ENCODE measurements at places on chromosomes 5 and 9. TPM values are rescaled to one million over a fixed set of nuclear protein-coding genes. Genes with fewer than 3 reads are reported as not detected.

- no peak for DNase-seq
Observed at GRCh38 chr5:143220748-143221251, 182.7 kb downstream of the NR3C1 start.

DNA sequence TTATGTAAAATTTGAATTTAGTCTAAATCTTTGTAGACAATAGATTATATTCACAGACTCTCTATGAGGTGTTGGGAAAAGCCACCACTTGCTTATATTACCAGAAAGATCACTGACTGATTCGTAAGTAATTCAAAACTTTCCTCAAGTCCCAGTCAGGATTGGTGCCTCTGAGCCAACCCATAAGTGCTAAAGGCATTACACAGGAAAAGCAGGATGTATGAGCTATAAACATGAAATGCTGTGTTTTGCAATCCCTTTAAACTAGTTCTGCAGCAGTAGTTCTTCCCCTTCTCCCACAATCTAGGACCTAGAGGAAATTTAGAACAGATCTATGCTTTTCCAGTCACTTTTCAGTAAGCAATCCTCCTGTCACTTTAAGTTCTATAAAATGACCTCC is 48.0 kb downstream of the SHLD3 start:
- DNase-seq, result no peak

- no peak for DNase-seq
Observed at GRCh38 chr9:121636978-121637712, 14.3 kb upstream of the DAB2IP start.

DNA sequence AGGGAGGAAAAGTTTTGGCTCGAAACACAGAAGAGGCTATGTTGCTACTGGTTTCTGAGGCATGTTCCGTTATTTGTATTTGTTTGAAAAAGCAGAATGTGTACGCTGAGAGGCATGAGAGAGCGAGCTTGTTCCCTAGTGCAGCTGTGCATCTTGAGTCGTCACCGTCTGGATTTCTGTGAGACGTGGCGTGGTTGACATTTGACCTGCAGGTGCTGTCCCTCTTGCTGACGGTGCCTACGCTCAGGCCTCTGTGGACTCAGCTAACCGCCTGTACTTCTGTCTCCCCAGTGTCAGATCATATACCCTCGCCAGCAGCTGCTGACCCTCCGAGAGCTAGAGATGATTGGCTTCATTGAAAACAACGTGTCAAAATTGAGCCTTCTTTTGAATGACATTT is 21.5 kb downstream of the TRIP13 start:
- no peak for DNase-seq

GRCh38 chr5:135307143-135307903 is 91.7 kb downstream of the MACROH2A1 start:
- DNase-seq, result no peak

GRCh38 chr9:134025606-134026541 is 593 bp downstream of the BRD3OS start:
- DNase-seq, result peak; percentile 16

DNA sequence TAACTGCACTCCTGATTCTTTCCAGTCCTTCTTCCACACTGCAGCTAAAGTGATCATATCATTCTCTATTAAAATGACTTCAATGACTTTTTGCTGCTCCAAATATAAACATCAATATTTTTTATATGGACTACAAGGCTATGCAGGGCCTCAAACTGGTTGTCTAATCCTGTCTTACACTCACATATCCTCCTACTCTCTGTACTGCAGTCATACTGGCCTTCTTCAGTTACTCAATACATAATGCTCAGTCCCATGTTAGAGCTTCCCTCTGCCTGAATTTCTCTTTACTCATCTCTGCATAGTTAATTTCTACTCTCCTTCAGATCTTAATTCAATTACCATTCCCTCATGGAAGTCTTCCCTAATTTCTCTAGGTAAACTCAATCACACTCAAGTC is 3.4 kb downstream of the MEIKIN start:
- DNase-seq, result no peak

GRCh38 chr5:51746023-51746422 is 362.8 kb downstream of the ISL1 start:
- DNase-seq, result no peak

GRCh38 chr9:110355911-110356310 is 18.2 kb upstream of the TXNDC8 start:
- no peak for DNase-seq

DNA sequence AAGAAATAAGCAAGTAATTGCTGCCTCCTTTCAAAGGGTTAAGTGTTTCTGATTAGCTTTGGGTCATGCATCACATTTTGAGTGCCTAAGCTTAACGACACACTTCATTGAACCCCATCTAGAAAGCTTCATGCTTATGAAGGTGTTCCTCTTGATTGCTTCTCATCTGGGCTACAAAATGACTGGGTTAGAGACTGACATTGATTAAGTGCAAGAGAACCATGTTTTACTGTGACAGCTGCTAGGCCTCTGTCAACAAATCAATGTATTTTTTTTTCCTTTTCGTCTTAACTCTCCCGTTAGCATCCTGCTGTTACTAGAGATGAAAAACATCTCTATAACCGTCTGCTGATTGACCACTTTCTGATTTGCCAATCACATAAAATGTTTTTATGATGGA is 725.0 kb downstream of the TLE1 start:
- no peak for DNase-seq

- no peak for DNase-seq
Observed at GRCh38 chr9:4475301-4475700, 15.0 kb upstream of the SLC1A1 start.

GRCh38 chr9:121688146-121688680 is 36.8 kb downstream of the DAB2IP start:
- DNase-seq, result no peak

DNA sequence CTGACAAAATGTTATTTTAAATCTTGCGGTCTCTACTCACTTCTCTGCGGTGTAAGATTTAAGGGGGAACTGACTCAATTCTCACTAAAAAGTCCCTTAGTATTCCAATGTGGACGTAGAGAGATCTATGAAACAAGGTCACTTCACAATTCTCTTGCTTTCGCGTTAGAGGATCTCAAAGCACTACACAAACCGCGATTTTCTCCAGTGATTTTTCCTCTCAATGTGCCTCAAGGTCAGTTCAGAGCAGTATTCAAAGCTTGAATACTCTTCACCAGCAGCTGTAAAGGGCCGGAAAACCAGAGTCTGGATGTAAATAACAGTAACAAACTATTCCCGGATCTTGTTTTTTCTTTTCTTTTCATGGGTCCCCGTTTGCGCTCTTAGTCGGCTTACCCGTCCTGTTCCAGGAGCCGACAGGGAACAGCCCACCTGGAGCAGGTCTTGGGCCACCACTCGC is 128.2 kb downstream of the TMEM161B start:
- DNase-seq, result no peak

DNA sequence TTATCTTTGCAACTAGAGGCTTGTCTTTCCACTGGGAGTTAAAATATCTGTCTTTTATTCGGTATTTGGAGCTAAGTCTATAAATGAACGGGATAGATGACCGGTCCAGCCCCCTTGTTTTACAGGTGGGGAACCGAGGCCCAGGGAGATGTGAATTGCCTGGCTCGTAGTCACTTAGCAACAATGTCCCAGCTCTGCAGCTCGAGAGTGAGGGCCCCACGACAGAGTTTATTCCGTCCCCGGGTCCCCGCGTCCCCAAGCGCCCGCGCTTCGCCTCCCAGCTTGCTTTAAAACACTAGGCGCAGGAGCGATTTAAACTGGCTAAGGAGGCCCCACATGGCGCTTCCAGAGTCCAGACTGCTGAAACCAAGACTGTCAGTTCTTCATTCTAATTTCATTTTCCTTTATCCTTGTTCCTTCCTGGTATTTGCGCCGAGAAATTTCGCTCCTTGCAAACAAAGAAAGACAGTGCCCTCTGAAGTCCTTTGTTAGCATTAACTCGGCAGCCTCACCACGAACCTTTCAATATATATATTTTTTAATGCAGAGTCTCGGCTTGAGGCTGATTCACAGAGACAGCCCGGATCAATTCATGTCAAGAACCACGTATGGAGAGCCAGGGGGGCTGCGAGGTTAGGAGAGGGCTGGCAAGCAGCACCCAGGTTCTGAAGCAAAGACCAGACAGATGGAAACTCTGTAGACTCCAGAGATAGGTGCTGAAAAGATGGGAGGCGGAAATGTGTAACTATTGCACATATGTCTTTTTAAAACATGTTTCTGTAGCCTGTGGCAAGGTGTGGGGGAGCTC is 1.4 kb upstream of the ENC1 start:
- DNase-seq, result peak; percentile 67

- DNase-seq, result no peak
Observed at GRCh38 chr5:34022121-34022705, 14.4 kb upstream of the AMACR start.

DNA sequence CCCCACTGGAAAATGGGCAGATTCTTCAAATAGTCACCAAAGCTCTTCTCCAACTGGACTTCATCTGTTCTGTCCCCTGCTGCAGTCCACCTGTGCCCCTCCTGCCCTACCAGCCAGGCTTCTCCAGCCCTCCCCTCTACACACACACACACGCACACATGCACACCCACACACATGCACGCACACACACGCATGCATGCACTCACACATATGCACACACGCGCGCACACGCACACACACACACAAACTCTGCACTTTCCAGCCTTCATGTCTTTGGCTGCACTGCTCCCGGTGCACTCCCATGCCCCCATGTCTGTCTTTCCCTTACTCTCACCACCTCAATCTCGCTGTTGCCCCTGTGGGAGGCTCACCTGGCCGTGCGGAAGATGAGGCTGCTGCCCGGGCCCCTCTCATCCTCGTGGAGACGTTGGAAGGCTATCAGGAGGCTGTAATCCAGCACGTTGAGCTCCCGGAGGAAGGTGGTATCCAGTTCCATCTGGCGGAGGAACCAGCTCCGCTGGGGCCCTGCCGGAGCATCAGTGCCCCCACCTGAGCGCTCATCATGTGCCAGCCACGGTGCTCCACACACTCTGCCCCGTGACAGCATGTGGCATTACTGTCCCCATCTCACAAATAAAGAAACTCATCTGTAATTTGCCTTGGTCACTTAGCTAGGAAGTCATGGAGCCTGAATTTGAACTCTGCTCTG is 5.7 kb downstream of the PIP5KL1 start:
- no peak for DNase-seq

DNA sequence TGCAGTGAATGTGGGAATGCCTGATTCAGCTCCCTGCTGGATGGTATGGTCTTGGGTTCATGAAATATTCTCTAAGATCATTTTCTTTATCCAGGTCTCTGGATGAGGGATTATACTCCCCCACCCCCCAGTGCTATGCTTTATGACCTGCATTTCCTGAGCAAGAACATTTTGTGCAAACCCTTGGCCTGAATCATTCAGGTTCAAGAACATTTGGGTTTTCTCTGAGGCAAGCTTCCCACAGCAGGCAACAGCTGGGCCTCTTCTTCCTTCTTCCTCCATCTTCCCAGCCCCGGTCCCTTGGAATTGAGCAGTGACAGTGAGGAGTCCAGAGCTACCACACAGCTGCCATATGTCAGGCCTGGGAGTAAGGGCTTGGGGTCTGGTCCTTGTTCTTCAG is 58.6 kb upstream of the TNFSF15 start:
- no peak for DNase-seq

DNA sequence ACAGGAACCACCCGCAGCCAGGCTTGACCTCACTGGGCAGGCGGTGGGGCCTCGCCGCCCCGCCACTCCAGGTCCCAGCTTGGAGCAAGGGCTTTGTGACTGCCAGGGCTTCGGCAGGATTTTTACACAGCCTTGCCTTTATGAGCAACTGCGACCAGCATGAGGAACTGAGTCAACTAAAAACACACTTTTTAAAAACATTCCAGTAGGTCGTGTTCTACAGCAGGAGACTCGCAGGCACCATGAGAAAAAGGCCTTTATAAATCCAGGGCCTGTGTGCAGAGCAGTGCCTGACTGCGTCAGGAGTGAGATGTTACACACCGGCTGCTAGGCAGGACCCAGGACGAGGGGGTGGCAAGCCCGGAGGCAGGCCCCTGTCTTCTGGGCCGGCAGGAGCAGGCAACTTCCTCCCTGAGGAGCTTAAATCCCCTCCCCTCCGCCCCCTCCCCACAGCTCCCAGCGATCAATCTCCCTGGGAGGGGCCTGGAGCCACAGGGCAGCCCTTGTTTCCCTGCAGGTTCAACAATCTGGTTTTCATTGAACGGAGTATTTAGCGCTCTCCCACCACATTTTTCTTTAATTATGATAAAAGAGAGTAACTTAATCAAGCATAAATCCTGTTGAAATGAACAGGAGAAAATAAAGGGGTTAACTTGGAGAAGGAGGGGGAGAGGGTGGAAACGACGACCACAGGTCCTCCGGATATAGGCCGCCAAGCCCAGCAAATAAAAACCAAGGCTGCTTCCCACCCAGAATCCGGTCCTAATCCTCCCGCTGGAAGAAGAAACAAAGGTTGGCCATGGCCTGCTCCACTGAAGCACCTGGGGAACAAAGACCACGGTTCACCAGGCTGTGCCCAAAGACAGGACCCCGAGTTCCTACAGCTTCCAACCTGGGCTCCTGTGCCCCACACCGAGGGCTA is 92.5 kb downstream of the ROR2 start:
- no peak for DNase-seq

DNA sequence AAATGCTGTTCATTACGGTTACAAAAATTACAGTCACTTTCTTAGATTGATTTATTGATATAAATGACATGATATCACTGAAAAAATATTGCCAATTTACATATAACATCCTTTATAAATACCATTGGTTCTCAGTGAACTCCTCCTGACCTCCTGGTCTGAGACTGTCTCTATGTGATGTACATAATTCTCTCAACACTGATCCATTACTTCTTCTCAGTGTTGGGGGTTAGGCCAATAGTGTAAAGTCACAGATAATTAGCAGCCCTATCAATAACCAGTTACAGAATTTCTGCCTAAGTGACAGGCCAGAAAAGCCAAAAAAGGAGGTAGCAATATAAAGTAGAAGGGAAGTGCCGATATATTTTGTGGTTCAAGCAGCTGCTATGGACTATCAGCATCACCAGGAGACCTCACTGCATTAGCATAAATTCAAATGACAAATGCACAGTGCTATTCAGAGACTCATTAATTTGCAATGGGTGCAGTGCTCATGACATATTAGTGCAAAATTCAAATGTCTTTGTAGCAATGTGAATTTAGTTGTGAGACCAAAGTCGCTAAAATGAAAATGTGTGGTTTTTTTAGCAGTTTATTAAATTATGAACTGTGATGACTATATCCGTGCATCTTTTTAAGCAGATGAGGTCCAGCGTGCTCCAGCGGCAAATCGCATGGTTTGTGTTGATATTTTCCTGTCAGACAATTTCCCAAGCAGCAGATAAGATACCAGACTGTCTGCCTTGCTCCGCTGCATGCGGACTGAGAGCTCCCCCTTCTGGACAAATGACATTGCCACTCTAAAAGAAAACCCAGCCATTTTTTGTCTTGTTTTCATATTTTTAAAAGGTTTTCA is 144.6 kb downstream of the CETN3 start:
- DNase-seq, result peak; percentile 31

- no peak for DNase-seq
Observed at GRCh38 chr9:34171753-34172535, 6.9 kb upstream of the UBAP1 start.

The LRRC14B gene
- not detected for total RNA-seq

The RXRA gene
- total RNA-seq, result 27.4 TPM

The HAVCR2 gene
- not detected for total RNA-seq

The CTNND2 gene
- total RNA-seq, result not detected

The EPB41L4B gene
- total RNA-seq, result 2.7 TPM

The CDC26 gene
- 31.2 TPM for total RNA-seq

The LHX3 gene
- total RNA-seq, result not detected

The ASPN gene
- total RNA-seq, result not detected

The OMD gene
- not detected for total RNA-seq

The FGF1 gene
- total RNA-seq, result not detected

The MFAP3 gene
- total RNA-seq, result 18.2 TPM

The CD72 gene
- total RNA-seq, result 0.12 TPM

The EIF4EBP3 gene
- total RNA-seq, result not detected

The CNTNAP3 gene
- 25.0 TPM for total RNA-seq

The NR6A1 gene
- total RNA-seq, result 0.64 TPM

The PCDHB7 gene
- 1.2 TPM for total RNA-seq
